ENCODE measurements at places on chromosomes 13 and 19.

- no peak overlapping the region for H3K27ac ChIP-seq
- no peaks in the 10 kb centered on the region for H3K27me3 ChIP-seq
- no peaks in the 10 kb centered on the region for H3K36me3 ChIP-seq
- DNase-seq: no peak
- H3K4me3 ChIP-seq: no peak overlapping the region
These were observed 1005.1 kb downstream of the PCDH9 start for GRCh38 chr13:66225072-66225471.

GRCh38 chr19:14519860-14520407 is 1.7 kb upstream of the DNAJB1 start:
- H3K4me3 ChIP-seq: peak overlapping the region; percentile 94
- H3K27ac ChIP-seq: peak overlapping the region; percentile 90
- peaks cover 63% of the 10 kb centered on the region for H3K4me1 ChIP-seq
- H3K36me3 ChIP-seq: peaks cover 28% of the 10 kb centered on the region
- peak; percentile 44 for DNase-seq

DNA sequence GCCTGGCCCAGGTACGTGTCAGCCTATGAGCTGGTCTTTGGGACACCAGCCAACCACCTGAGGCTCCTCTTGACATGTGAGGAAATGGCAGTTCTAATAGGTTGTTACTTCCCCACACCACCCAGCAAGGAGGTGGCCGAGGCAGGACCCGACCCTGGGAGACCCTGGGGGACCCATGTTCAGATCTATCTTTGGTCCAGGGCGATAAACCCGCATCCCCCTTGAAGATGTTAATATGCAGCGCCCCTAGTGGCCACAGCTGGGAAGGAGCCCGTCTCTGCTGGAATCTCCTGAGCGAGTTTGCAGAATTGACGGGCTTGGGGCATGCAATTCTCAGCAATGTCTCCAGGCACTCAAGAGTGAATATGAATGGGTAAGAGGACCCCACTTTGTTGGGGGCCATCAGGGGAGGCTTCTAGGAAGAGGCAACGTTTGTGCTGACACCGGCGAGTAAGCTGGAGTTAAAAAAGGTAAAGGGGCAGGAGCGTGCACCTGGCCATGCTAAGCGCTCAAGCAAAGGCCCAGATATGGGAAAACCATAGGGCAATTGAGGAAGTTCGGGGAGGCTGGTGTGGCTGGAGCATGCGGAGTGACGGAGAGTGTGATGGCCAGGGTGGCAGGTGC is 1.5 kb upstream of the MYO1F start:
- DNase-seq: peak; percentile 91
- H3K4me3 ChIP-seq: no peak overlapping the region
- no peaks in the 10 kb centered on the region for H3K36me3 ChIP-seq
- H3K4me1 ChIP-seq: peaks cover 45% of the 10 kb centered on the region
- peaks cover 2% of the 10 kb centered on the region for H3K27me3 ChIP-seq

GRCh38 chr13:74476788-74477187 is 342.6 kb upstream of the KLF12 start:
- H3K36me3 ChIP-seq: no peaks in the 10 kb centered on the region
- H3K27ac ChIP-seq: no peak overlapping the region
- no peak overlapping the region for H3K4me3 ChIP-seq
- no peaks in the 10 kb centered on the region for H3K4me1 ChIP-seq

DNA sequence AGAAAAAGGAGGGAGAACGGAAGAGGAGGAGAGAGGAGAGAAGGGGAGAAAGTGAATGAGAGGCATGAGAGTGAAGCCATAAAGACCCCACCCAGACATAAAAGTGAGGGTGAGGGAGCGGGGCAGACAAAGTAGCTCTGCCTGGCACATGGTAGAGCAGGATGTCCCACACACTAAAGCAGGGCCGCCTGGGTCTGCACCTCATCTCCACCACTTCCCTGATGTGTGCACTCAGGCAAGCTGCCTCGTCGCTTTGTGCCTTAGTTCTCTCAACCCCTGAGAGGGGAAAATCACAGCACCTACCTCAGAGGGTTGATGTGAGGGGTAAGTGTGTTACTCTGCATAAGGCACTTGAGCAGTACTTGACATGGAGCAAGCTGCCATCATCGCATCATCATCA is 488.1 kb downstream of the COG6 start:
- no peaks in the 10 kb centered on the region for H3K36me3 ChIP-seq
- no peak overlapping the region for H3K27ac ChIP-seq
- peaks cover 46% of the 10 kb centered on the region for H3K4me1 ChIP-seq
- no peak overlapping the region for H3K4me3 ChIP-seq
- DNase-seq: no peak

- no peak overlapping the region for H3K4me3 ChIP-seq
- DNase-seq: no peak
- no peak overlapping the region for H3K27ac ChIP-seq
- peaks cover 28% of the 10 kb centered on the region for H3K4me1 ChIP-seq
These were observed 6.0 kb upstream of the NKPD1 start for GRCh38 chr19:45166723-45167252.

All from activated CD4-positive, alpha-beta T cell treated with anti-CD3 and anti-CD28 coated beads for 36 hours (primary cell).